ENCODE measurements at places on chromosomes 1 and 21.
A peak's percentile ranks its signal among the peaks of the same experiment; 100 is the strongest.

DNA sequence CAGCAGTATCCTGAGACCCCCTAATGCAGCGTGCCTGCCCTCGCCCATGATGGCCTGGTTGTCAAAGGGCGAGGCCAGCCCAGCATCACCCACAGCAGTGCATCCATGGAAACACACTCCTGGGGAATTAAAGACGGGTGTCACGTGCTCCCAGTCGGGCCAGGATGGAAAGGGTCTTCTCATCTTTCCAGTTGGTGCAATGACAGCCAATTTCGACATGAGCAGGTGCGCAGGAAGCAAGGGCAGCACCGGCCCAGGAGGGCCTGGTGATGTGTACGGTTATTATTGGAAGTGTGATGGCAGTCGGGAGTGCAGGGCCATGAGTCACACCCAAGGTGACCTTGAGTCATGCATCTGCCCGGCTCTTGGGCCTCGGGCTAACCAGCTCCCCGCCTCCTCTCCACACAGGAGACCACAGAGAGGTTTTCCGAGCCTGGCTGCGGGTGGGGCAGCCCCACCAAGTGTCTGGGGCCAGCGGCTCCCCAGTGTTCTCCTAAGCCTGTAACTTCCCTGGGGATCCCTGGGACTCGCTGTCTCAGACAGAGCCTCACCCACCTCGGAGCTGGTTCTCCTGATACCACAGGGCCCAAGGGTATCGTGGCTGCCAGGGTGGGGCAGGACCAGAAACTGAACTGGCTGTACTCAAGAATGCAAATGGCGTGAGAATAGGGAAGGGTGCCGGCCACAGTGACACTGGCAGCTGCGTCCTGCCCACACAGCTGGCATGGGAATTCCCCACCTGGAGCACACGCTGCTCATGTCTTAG, 119.8 kb downstream of the SIK1 start:
- peak; percentile 83 for DNase-seq

DNA sequence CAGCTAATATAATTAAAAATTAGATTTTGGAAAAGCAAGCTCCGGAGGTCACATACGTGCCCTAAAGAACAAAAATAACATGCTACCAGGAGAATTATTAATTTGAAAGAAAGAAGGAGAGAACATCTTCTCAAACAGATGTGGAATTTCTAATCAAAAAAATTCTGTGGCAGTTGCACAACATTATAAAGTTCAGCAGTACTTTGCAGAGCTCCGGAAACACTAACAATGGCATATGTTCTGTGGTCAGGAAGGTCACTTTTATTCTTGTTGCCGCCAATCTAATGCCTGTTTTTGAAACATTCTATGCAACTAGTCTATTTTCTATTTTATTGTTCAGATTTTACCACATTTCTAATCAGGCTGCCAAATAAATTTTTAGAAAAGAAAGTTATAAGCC, 186.8 kb downstream of the SMYD3 start:
- peak; percentile 73 for DNase-seq

GRCh38 chr1:85976516-85977205, 179.9 kb downstream of the COL24A1 start:
- DNase-seq: no peak

GRCh38 chr1:190179817-190180216, 297.8 kb downstream of the BRINP3 start:
- DNase-seq: no peak

GRCh38 chr1:27650171-27650538, 15.2 kb upstream of the FGR start:
- no peak for DNase-seq

DNA sequence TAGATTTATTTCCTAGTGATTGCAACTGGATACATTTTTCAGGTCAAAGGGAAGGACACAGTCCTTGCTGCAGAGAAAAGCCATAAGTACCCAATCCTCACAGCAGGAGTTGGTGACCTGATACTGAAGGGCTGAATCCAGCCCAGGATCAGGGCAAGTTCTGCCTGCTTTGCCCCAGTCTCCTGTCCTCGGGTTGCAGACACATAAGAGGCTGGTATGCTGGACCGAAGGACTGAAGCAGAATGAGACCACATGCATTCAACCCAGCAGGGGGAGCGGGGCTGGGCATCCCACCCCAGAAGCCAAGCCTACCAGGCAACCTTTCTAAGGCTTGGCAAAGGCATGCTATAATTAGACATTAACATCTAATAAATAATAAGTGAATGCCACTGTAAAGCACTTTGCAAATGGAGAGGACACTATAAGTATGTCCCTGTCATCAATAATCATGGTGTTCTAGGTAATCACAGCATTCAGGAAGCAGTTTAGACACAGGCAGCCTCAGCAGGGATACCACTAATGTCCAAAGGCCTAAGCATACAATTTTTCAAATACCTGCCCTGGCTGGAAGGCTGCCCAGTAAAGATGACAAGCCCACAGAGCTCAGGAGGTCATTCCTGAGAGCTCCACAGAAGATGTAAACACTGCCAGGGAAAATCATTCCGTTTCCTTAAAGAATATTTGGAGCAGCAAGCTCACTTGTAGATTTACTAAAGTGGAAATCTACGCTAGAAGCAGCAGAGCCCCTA, 47.6 kb downstream of the KRTAP19-8 start:
- DNase-seq: no peak

- no peak for DNase-seq
Measured at GRCh38 chr1:8321612-8322011, 3.7 kb downstream of the SLC45A1 start.

DNA sequence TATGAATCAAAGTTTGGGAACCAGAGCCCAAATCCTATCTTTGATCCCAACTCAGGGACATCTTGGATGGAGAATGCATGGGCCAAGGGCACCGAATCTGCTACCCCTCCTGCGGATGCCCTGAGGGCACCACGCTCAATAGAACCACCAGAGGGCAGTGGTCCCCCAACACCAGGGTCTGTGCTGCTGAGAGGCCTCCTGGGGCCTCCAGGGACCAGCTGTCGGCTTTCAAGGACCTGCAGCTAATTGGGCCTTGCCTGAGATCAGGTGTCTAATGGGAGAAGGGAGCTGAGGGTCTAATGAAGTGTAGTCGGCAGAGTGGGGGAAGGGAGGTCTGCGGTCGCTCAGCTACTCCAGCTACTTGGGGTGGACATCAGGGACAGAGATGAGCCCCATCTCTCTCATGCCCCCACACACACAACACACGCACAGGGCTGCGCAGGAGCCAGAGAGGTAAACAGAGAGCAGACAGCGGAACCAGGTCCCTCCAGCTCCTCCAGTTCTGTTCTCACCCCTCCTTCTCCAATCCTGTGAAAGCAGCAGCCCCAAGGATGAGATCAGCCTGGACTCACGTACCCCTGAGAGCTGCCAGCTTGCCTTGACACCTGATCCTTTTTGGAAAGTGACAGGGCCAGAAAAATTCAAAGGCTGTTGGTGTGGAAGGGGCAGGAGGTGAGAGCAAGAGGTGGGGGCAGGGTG, 34.9 kb upstream of the PPP1R15B start:
- peak; percentile 83 for DNase-seq

All from NB4 (cell line).